RPMI7951 (cell line): ENCODE measurements at places on chromosomes 2 and 18.

GRCh38 chr2:135485441-135485840 lies 45.6 kb downstream of the ZRANB3 start:
- DNase-seq = no peak

DNA sequence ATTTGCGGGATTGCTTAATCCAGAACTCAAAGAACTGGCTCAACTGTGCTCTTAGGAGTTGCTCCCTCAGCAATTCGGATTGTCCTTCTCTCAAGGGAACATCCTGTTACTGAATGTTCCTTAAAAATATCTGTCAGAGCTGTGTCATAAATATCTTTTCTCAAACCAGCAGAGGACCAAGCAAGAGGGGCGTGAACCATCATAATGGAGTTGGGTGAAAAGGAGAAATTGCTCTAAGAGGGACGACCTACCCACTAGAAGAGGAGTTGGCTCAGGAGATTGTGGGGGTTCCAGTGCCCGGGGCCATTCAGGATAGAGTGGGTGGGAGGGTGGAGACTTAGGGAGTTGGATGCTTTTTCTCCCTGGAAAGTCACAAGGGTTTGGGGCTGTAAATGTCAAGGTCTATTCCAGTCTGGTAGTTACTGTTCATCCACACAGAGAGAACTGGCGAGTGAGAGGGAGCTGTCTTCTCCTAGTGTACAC lies 59.5 kb downstream of the MERTK start:
- DNase-seq = no peak

GRCh38 chr18:31546476-31546875 lies 45.2 kb upstream of the TTR start:
- DNase-seq = peak; percentile 5

GRCh38 chr18:75526038-75526437 lies 98.5 kb upstream of the SMIM21 start:
- DNase-seq = no peak
